ENCODE measurements at places on chromosomes 1 and 21.

DNA sequence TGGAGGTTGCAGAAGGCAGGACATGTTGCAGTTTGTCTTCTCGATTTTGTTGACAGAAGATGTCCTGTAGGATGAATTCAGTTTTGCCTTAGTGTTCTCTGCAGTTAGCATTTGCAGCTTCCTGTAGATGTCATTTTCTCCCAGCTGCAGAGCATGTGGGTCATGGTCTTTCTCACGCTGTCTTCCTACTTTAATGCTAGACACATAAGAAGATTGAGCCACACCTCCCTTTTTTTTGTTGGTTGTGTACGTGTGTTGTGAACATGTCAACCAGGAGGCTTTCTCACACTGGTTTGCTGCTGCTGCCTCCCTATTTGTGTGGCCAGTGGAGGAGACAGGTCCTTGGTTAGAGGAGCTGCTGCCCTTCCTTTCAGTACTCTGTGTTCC lies 110.7 kb downstream of the VPS13D start:
- DNase-seq, result no peak

DNA sequence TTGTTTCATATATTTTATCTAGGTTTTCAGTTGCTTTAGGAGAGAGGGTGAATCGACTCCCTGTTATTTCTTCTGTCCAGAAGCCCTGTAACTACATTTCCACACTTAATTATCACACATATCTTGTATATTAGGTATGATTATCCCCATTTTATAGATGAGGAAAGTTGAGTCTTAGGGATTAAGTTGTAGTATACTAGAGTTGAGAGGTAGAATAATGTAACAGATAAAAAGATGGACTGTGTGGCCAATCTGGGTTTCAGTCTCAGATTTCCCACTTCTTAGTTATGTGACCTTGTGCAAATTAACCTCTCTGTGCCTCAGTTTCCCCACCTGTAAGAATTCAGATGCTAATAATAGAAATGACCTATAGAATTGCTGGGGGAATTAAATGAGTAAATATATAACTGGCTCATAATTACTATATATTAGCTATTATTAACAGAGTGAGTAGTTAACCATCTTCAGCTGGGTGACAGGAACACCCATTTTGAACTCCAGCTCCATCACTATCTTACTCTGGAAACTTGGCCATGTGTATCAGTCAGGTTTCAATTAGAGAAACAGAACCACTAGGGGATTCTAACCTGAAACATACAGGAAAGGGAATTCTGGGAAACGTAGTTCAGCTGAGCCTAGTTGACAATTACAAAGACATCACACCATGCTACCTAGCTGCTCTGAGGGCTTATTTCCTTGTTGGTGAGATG lies 20.4 kb upstream of the FOXO6 start:
- DNase-seq, result no peak

- peak; percentile 84 for DNase-seq
Observed at GRCh38 chr1:230105754-230106625, 39.0 kb downstream of the GALNT2 start.

DNA sequence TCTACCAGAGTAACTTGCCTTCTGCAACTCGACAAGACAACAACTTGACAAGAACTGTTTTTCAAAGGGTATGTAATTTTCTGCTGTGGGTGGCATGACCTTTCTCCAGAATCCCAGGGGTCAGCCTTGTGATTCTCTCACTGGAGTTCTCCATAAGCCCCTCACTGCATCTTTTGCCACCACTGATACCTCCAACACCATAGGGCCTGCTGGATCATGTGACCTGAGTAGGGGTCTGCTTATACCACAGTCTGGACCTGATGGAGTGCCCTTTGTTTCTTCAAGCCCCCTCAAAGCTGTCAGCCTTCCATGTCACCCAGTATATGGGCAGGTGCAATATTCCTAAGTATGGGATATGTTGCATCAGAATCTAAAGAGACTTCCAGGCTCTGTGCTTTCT lies 31.6 kb upstream of the DIPK1A start:
- DNase-seq, result no peak

DNA sequence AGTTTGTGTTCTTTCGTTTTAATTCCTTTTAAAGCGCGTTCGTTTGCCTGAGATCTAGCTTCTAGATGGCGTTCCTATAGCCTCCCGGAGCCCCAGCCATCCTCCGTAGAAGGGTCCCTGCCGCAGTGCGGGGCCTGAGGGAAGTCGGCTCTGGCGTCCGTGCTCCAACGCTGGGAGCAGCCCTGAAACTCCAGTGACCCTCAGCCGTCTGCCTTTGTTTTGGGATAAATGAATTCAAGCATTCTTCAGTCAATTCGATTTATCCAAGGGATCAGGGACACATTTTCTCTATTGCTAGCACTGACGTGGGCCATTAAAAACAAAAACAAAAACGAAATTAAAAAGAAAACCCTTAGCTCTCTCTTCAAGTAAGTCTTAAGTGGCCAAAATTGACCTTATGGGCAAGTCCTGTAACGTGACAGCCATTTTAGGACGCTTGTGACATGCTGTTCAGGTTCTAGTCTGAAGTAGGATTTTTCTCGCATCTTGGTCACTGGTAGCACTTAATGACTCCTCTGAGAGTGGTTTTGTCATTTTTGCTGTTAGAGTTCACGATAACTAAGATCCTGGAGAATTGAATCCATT lies 742 bp upstream of the HSPA13 start:
- DNase-seq, result no peak

DNA sequence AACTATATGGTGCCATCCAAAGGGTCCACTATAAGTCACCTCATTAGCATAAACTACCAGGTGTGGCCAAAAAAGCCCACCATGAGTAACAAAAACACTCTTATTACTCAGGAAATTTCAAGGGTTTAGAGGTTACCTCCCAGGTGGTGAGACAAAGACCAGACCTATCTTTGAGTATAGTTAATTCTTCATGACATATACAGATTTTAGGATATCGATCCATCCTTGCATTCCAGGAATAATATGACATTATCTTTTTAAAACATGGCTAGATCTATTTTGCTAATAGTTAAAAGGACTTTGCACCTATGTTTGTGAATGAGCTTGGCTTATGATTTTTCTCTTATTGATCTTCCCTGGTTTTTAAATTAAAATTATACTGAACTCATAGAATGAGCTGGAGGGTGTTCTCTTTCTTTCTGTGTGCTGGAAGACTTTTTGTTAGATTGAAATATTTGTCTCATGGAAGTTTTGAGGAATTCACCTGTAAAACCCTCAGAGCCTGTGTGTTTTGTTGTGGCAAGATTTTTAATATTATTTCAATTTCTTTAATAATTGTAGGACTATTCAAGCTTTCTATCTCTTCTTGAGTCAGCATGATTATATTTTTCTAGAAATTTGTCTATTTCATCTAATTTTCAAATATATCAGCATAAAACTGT lies 138.7 kb upstream of the SLC45A1 start:
- DNase-seq, result no peak

- DNase-seq, result no peak
Observed at GRCh38 chr1:228045871-228046270, 36.6 kb upstream of the ARF1 start.

GRCh38 chr1:185719021-185719420 lies 15.2 kb upstream of the HMCN1 start:
- peak; percentile 17 for DNase-seq

DNA sequence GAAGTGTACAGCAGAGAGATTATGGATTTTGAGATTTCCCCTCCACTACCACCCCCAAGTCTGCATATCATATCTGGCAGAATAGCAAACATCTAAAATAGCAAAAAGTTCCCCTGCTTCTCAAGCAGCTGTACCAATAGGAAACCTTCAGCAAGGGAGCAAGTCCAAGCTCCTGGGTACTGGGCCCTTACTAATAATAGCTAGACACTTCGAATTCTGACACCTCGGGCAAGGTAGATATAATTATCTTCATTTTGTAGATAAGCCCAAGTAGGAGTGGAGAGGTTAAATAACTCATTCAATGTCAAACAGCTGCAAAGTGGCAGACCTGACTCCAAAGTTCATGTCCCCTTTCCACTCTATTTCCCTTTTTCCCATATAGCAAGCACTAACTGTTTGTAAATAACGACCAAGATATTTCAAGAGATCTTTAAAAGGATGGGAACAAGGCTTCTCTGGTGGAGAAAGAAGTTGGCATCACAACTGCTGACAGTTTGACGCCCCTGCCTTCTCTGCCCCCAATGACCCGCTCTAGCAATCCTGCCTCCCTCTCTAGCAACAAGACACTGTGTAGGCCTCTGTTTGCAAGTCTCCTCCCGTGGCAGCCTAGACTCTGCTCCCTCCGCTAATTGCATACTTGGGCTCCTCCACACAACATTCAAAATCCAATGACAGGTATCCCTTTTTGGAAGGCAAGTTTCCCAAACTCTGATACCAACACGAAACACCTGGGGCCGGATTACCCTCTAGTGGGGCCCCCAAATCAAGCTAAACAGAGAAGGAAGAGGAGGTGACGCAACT lies 18.7 kb upstream of the ADAR start:
- no peak for DNase-seq

GRCh38 chr1:92554216-92554615 lies 67.5 kb upstream of the GFI1 start:
- no peak for DNase-seq

- no peak for DNase-seq
Observed at GRCh38 chr1:247561711-247562110, 12.8 kb downstream of the GCSAML start.

DNA sequence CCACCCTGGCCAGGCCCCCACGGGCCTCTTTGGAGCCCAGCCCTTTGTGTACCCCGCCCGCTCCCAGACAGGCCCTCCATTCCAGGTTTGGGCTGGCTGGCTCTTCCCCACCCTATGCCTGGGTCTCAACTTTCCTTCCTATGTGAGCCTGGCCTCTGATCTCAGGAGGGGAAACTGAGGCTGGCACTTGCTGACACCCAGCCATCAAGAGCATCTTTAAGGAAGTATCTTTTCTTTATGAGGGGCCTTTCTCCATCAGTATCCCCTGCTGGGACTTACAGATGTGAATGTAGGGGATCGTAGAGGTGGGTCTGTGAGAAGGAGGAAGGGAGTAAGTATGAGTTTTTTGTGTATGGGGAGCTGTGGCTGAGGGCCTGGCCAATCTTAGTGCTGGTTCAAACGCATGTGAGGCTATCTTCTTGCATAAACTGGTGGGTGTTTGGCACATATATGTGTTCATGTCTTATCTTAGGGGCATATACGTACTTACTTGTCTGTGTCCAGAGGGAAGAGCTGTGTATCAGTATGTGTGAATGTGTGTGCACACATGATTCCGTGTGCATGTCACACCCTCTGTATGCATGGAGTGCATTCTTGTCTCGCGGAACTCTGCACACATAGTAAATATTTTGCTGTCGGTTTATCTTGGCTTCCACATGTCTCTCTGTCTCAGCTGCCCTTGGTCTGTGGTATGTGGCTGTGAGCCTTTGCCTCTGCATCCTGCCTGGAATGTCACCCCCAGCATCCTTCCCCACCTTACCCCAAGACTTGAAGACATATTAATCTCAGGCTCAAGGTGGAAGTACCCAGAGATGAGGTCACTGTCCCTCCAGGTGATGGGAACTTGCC lies 5.4 kb downstream of the NECTIN4 start:
- no peak for DNase-seq

- no peak for DNase-seq
Observed at GRCh38 chr1:214856843-214857242, 225.7 kb upstream of the KCNK2 start.

DNA sequence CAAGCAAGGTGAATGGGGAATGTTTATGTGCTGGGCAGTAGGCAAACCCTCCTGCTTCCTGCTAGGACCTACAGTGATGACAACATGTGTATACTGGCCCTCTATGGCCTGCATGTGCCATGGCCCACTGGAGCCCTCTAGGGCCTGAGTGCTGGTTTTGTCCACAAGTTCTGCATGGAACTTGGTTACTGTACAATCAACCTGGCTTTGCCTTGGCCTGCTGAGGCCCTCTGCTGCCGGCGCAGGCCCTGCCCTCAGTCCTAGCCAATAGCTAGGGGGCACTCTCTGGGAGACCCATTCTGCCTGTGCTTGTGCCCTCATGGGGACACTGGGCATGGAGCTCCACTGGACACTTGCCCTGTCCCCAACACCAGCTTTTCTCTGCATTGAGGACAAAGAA lies 138.6 kb upstream of the NGF start:
- no peak for DNase-seq

DNA sequence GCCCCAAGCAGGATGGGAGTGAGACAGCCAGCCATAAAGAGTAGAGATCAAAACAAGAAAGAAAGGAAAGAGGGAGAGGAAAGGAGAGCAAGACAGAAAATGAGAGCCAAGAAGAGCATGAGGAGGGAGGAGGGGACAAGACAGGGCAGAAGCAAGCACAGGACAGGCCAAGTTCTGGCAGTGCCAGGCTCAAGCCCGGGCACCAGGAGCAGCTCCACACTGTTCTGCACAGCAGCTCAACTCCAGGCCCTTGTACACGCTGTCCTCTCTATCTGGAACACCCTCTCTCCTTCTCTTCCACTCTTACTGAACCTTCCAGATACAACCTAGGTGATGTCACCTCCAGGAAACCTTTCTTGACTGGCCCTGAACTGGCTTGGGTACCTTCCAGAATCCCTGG lies 11.7 kb downstream of the IFFO2 start:
- no peak for DNase-seq

GRCh38 chr1:235045921-235046601 lies 82.6 kb downstream of the TOMM20 start:
- no peak for DNase-seq

DNA sequence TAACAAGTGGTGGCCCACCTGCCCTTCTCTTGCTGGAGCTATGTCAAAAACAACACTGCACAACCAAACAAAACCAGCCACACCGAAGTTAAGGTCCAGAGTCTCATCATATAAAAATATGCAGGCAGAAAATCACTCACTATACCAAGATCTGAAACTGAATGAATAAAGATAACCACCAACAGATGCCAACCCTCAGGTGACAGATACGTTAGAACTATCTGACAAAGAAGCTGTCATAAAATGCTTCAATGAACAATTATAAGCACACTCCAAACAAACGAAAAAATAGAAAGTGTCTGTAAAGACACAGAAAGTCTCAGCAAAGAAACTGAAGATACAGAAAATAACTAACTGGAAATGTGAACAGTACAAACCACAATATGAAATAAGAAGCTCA lies 14.0 kb downstream of the ZNF496 start:
- no peak for DNase-seq

Data from body of pancreas (tissue), 4 donors.